Glutamatergic neuron (in vitro differentiated cells): ENCODE measurements at places on chromosomes 16 and 17. TPM values are rescaled to one million over a fixed set of nuclear protein-coding genes. Genes with fewer than 3 reads are reported as not detected.

- no peak for DNase-seq
Measured at GRCh38 chr16:53069772-53070171, 15.0 kb downstream of the CHD9 start.

DNA sequence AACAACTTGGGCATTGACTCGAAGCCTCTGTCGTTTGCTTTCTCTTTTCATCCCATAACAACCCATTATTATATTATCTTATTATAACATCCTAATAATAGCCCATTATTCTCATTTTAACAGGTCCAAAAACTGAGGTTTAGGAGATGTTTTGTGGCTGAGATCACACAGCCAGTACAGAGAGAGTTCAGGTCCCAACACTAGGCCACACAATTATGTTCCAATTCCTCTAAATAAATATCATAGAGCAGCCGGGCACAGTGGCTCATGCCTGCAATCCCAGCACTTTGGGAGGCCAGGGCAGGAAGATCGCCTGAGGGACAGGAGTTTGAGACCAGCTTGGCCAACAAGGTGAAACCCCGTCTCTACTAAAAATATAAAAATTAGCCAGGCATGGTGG, 40.3 kb upstream of the KIFC3 start:
- no peak for DNase-seq

GRCh38 chr16:83955218-83956130, 2.4 kb downstream of the OSGIN1 start:
- DNase-seq = no peak

DNA sequence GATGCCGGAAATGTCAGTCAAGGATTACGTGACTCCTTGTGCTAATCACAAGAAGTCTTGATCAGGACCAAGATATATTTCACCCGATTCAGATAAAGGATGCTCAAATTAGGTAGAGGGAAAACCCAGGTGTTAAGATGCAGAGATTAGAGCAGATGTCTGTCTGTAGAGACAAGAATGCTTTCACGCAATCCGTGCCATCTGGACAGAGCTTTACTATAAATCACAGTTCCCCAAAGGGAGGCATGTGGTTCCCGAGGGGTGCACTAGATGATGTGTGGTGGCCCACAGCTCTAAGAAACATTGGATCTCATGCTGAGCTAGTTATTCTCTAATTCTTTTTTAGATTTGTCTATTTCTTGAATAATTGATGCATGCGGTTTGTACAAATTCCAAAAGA, 9.8 kb upstream of the MAP3K14 start:
- DNase-seq = no peak

The C16orf89 gene
- not detected for total RNA-seq

DNA sequence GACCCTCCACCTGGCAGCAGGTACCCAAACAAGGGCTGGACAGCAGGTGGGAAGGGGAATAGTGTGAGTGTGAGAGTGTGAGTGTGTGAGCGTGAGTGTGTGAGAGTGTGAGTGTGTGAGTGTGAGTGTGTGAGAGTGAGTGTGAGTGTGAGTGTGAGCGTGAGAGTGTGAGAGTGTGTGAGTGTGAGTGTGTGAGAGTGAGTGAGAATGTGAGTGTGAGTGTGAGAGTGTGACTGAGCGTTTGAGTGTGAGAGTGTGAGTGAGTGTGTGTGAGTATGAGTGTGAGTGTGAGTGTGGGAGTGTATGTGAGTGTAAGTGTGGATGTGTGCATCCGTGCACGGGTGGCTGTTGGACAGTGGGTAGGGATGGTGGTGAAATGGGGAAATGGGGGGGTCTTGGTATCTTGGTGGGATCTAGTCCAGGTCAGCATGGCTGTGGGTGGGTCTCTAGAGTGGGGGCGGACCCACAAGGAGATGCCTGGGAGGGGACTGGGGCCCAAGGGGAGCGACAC, 408 bp downstream of the ADGRG1 start:
- no peak for DNase-seq

GRCh38 chr17:78484271-78485246, 92.6 kb downstream of the DNAH17 start:
- DNase-seq = no peak

The CACNG5 gene
- total RNA-seq = 45.1 TPM
